ENCODE measurements at places on chromosomes 1 and 21. TPM values are rescaled to one million over a fixed set of nuclear protein-coding genes. Genes with fewer than 3 reads are reported as not detected.

DNA sequence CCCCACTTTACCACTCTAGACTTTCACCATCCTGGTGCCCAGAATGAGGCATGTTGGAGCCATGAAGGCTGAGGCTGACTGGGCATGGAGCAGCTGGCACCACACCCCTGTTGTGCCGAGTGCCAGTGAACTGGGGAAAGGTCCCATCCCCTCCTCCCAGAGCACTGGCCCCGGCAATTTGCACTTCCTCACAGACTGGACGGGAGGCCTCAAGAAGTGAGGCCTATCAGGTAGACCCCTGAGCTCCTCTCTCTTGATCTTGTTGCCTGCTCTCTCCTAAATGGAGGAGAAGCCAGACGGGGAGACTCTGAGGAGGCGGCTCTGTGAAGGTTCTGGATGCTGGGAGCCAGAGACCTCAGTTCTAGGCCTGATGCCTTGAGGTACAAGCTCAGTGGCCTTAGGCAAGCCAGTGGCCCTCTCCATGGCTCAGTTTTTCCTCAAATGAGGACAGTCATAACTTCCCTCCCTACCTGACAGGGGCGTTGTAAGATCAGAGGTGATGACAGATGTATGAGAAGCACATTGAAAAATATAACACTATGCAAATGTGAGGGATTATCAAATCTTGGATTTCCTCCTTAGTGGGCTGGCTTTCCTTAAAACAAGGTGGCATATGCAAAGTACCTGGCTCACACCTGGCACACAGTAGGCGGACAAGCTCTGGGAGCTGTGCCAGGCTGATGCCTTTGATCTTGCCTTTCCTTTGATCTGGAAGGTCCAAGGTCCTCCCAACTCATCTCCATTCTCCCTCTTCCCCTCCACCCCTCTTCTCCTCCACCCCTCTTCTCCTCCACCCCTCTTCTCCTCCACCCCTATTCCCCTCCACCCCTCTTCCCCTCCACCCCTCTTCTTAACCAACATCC lies 6.7 kb downstream of the GRHL3 start:
- no peak for DNase-seq

ABCB10 gene
- 11.1 TPM for polyA plus RNA-seq

ARMH1 gene
- 3.5 TPM for polyA plus RNA-seq

DNA sequence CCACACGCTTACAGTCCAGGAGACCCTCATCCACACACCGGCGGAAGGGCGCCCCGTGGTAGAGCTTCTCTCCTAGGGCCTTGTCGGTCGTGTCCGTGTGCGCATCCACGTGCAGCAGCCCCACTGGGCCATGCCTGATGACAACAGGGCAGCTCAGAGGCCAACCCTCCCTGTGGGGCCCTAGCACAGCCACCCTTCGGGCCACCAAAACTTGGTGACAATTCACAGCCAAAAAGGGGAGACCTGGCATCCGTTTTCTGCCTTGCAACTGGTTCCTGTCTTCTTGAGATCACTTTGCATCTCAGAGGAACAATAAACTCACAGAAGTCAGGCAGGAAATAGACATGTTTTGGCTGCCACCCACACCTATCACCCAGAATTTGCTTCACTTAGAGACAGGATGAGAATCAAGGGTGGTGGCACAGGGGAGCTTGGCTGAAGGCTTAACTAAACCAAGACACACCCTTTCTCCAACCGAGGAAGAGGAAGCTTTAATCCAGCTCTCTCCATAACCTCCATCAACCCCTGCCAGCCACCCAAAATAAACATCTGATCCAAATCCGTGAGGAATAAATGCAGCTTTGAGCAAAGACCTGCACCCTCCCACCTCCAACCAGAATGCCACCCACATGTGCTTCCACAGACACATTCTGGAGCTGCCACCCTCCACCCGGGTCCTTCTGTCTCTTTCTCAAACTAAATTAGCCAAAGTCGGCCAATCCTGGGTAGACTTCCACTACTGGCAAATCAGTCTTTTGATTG lies 5.7 kb downstream of the AGMAT start:
- DNase-seq, result no peak

AMY1B gene
- polyA plus RNA-seq, result not detected

- DNase-seq, result peak; percentile 42
Measured at GRCh38 chr1:68120136-68120791, 69.8 kb upstream of the DIRAS3 start.

- no peak for DNase-seq
Measured at GRCh38 chr1:117685936-117686806, 80.3 kb downstream of the TENT5C start.

GRCh38 chr1:231959225-231959884 lies 332.8 kb downstream of the DISC1 start:
- DNase-seq, result no peak

TSTD1 gene
- polyA plus RNA-seq, result 36.7 TPM

GRCh38 chr1:161175771-161176453 lies 1.4 kb downstream of the B4GALT3 start:
- no peak for DNase-seq

Data from urinary bladder (tissue), 4 donors.